H1 (cell line): ENCODE measurements at places on chromosomes 6 and 20.

GRCh38 chr6:150380256-150380655 lies 11.4 kb downstream of the IYD start:
- no peak for DNase-seq

DNA sequence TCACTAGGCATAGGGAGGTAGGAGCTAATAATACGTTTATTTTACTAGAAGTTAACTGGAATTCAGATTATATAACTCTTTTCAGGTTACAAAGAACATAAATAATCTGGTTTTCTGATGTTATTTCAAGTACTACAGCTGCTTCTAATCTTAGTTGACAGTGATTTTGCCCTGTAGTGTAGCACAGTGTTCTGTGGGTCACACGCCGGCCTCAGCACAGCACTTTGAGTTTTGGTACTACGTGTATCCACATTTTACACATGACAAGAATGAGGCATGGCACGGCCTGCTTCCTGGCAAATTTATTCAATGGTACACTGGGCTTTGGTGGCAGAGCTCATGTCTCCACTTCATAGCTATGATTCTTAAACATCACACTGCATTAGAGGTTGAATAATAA lies 1.1 kb downstream of the HFE start:
- no peak for DNase-seq

DNA sequence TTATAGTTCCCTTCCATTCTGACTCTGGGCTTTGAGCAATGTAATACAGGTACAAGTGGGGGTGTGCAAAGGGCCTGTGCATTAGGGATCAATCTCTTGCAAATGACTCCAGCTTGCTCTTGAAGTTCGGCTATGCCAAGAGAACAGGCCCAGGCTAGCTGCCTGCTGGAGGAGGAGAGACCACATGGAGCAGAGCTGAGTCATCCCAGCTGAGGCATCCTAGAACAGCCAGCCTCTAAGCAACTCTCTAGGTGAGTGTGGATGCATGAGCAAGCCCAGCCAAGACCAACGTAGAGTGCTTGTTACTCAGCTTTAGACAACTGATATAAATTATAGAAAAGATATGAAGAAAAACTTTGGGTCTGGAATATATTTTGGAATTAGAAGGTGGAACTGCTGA lies 47.6 kb upstream of the RBM24 start:
- no peak for DNase-seq

DNA sequence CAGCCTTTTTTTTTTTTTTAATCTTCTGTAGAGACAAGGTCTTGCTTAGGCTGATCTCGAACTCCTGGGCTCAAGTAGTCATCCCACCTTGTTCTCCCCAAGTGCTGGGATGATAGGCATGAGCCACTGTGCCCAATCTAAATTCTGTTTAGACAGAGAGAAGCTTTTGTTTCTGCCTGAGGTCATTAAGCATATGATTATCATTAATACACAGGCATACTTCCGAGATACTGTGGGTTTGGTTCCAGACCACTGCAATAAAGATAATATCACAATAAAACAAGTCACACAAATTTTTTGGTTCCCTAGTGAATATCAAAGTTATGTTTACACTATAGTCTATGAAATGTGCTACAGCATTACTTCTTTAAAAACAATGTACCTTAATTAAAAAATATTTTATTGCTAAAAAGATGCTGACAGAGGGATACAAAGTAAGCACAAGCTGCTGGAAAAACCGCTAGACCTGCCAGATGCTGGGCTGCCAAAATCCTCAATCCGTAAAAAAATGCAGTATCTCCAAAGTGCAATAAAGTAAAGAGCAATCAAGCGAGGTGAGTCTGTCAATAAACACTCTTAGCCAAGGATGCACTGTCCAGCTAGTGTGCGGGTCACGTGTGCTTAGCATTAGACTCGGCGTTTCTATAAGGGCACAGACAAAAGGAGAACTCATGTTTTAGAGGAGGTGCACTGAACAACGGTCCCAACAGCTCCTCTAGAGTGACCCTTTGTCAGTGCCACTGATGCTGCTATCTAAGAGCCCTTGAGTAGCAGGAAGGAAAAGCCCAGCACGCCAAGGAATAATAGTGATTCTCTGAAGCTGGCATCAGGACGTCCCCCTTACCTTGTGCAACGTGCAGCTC lies 16.1 kb downstream of the TXNDC5 start:
- no peak for DNase-seq

DNA sequence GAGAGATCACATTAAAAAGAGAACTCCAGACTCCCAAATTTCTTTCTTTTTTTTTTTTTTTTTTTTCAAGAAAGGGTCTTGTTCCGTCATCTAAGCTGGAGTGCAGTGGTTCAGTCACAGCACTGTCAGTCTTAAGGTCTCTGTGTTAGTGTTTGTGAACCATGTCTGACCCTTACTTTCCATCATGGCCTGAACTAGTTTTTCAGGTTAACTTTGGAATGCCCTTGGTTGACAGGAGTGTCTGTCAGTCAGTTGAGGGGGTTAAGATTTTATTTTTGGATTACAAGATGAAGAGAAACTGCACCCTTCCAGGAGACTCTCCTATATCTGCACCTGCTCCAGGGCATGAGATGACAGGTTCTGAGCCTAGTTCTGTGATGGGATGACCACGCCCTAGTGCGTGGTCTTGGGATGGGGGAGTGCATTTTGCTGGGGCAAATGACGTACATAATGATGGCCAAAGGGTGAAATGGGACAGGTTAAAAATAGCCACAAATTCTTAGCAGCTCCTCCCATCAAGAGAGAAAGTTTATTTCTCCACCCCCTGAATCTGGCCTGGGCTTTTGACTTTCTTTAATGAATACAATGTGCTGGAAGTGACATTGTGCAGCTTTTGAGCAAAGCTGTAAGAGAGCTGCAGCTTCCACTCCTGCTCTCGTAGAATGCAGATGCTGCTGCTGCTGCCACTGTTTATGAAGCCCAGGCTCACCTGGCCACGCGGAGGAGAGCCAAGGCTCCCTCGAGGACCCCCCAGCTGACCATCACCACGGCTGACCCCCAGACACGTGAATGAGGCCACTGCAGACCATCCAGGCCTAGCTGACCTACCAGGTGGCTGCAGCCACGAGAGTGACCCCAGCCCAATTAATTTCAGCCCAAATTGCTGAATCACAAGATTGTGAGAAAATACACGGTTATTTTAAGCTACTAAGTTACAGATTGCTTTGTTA lies 29.7 kb upstream of the FAM50B start:
- DNase-seq: no peak

- DNase-seq: no peak
These were observed 38.8 kb upstream of the SPACA1 start for GRCh38 chr6:88008831-88009231.

DNA sequence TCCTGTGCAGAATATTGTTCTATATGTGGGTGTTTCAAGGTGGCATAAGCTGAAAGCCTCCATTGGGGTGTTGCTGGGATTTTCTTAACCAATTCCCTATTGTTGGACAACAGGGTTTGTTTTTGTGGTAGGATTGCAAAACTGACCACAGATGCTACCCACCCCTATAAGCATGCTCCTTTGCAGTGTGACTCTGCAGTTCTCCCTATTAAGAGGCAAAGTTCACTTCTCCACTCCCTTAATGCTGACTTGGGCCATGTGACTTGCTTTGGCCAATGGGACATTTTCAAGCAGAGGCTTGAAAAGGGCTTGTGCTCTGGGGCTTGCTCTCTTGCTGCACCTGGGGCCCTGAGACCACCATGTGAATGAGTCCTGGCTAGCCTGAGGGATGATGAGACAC lies 8.5 kb upstream of the ANGPT4 start:
- no peak for DNase-seq

- no peak for DNase-seq
These were observed 8.0 kb downstream of the EHMT2 start for GRCh38 chr6:31889331-31889972.

DNA sequence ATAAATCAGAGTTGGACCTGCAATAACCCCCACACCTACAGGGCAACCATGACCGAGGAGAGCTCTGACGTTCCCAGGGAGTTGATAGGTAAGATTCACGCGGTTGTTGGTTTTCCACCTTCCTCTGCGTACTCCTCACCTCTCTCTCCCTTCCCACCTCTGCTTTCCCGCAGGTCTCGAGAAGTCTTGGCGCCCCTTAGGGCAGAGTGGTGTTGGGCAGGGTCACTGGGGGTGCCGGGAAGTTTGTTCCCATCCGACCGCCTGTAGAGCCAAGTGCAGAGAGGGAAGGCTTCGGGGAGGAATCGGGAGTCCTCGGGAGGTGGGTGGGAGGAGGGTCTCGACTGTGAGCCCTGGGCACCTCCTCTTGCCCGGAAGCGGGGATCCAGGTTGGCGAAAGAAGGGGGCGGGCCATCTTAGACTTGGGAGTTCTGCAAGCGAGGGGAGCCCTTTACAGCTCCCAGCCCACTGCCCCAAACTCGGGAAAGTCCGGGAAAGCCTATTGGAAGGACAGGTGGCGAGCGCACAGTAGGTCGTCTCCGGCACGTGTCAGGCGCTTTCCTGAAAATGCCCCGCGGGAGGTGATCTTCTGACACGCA lies 672 bp downstream of the CARMIL1 start:
- DNase-seq: peak; percentile 87

DNA sequence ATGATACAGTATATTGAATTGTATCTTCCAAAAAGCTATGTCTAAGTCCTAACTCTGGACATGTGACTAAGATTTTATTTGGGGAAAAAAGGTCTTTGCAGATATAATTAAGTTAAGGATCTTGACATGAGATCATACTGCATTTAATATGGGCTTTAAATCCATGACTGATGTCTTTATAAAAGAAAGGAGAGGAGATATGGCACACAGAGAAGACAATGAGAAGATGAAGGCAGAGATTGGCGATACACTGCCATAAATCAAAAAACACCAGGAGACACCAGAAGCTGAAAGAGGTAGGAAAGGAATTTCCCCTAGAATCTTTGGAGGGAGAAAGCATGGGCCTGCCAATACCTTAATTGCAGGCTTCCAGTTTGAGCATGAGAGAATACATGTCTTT lies 1450.2 kb downstream of the HACE1 start:
- no peak for DNase-seq

DNA sequence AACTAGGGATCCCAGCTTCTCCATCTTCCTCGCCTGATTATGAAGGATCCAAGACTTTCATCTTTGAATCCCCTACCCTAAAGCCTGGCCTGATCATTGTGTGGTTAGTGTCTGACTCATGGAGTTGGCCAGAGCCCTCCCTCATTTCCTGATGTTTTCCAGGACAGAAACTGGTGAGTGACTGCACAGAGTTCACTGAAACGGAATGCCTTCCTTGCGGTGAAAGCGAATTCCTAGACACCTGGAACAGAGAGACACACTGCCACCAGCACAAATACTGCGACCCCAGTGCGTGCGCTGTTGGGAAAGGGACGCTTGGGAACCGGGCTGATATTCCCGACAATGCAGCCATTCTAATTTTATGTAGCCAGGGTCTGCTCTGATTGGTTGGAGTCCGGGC lies 4.0 kb downstream of the CD40 start:
- DNase-seq: no peak

DNA sequence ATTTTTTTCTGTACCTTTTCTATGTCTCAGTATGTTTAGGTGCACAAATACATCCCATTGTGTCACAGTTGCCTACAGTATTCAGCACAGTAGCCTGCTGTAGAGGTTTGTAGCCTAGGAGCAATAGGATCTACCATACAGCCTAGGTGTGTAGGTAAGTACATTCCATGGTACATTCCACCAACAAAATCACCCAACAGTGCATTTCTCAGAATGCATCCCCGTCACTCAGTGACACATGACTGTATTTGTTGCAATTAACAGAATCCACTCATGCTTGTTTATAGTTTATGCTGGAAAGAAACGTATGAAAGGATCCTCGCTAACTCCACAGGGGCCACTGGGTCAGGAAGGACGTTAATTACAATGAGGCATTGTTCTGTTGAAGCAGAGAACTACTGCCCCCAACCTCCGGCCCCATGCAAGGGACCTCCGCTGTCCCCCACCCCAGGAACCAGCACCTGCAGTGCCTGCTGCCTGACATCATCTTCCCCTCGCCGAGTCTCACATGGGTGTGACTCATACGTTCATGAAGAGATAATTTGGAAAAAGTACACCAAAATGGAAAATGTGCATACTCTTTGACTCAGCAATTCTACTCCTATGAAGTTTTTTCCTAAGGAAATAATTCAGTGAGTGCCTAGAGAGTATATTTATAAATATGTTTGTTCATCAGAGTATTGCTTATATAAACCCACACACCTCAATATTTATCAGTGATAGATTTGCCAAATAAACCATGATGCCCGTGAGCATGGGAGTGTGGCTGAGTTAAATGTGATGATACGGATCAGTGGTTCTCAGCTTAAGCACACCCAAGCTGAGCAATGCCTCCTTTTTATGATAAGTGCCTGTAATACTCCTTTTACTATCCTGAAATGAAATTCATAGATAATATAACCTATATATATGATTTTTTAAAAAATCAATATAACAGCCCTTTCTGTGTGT lies 156.4 kb upstream of the ECI2 start:
- DNase-seq: no peak

DNA sequence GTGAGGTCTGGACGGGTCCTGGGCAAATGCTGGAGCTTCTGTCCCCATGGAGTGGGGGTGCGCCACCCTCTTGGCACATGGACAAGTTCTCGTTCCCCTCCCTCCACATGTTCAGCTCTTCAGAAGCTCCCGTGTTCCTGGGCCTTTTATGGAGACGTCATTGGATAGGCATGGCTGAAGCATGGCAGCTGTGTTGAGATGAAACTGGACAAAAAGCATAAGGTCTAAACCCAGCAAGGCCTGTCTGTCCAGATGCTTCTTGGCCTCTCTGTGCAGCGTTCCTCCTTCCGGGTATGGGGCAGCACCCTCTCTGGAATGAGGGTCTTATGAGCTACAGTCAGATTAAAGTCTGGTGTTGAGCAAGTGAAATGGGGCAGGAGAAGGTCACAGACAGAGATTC lies 26.8 kb downstream of the TBC1D20 start:
- no peak for DNase-seq

DNA sequence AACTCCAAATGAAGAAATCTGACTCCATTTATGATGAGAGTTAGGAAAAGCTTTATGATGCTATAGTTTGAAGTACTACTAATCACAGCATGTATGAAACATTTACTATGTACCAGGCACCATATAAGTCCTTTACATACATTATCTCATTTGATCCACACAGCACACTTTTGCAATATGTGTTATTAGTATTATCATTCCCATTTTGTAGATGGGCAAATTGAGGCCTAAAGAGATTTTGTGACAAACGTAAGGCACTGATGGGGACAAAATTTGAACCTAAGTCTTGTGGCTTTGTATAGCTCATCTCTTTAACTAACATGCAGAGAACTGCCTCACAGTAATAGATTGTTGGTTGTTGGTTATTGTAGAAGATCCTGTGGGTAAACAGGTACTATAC lies 14.2 kb upstream of the TNFRSF21 start:
- no peak for DNase-seq

- DNase-seq: no peak
These were observed 28.3 kb upstream of the SH3BGRL2 start for GRCh38 chr6:79602859-79603258.

GRCh38 chr6:157893238-157893637 lies 70.2 kb downstream of the SNX9 start:
- no peak for DNase-seq

DNA sequence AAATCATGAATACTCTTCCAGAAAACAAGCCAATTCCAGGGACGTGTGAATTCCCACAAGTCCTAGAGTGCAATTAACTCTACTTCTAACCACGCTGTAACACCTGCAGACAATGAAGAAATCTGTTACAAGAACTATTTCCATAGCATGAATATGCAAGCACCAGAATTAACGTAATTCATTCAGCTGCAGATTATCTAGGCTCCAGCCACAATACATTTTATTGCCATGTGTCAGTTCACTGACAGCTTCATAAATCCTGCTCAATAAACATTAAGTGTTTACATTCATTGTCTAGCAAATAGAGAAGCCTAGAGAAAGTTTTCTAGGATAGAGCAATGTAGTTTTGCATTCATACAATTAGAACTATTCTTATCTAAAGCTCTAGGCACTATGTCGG lies 1348.5 kb downstream of the GRIK2 start:
- DNase-seq: no peak

- no peak for DNase-seq
These were observed 47.5 kb downstream of the KCNQ5 start for GRCh38 chr6:72669324-72669723.
